Peyer's patch (tissue), 4 donors: ENCODE measurements at places on chromosomes 13 and 19.

- no peak for DNase-seq
Measured at GRCh38 chr19:23991170-23991569, 76.5 kb downstream of the ZNF726 start.

- no peak for DNase-seq
Measured at GRCh38 chr19:17004386-17004785, 22.2 kb downstream of the CPAMD8 start.

- DNase-seq, result peak; percentile 78
Measured at GRCh38 chr13:114047358-114047881, 73.5 kb upstream of the C13orf46 start.

- DNase-seq, result no peak
Measured at GRCh38 chr19:13942023-13942684, 3.9 kb upstream of the PODNL1 start.

GRCh38 chr19:14411938-14412245 lies 7.2 kb downstream of the DDX39A start:
- no peak for DNase-seq

- DNase-seq, result no peak
Measured at GRCh38 chr13:100707818-100708740, 33.5 kb upstream of the TMTC4 start.

GRCh38 chr13:35343417-35343816 lies 133.1 kb downstream of the MAB21L1 start:
- DNase-seq, result no peak

- no peak for DNase-seq
Measured at GRCh38 chr19:47377801-47378200, 28.7 kb downstream of the DHX34 start.

- no peak for DNase-seq
Measured at GRCh38 chr19:36963280-36963679, 47.1 kb downstream of the ZNF568 start.

- no peak for DNase-seq
Measured at GRCh38 chr19:5953030-5953589, 24.8 kb downstream of the RANBP3 start.

- no peak for DNase-seq
Measured at GRCh38 chr13:99258946-99259345, 767 bp upstream of the GPR18 start.

DNA sequence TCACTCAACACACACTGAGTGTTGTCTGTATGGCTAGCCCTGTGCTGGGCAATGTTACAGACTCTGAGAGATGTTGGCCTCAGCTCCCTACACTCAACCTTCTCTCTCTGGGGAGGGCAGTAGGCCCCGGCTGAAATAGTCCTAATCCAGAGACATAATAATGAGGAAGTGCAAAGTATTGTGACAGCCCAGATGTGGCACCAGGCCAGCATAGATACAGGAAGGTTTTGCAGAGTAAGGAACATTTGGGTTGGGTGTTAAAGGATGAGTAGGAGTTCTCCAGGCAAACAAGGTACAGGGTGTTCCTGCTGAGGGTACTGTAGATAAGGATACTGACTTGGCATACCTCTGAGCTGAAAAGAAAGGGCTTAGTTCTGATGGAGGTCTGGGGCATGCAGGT lies 2.4 kb downstream of the LIN7B start:
- DNase-seq, result peak; percentile 62

DNA sequence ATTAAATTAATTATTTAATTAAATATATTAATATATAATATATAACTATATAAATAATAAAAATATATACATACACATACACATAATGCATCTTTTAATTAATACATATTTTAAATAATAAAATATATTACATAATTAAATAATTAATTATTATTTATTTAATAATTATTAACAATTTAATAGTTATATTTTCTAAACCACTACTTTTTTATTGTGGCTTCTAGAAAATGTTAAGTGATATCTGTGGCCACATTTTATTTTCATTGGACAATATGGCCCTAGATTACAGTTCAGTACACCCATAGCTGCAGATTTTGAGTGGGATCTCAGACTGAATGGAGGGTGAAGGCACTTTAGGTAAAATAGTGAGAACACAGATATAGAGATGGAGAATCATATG lies 335.7 kb downstream of the NALCN start:
- no peak for DNase-seq

GRCh38 chr19:58385313-58385890 lies 1.7 kb upstream of the RPS5 start:
- DNase-seq, result no peak

DNA sequence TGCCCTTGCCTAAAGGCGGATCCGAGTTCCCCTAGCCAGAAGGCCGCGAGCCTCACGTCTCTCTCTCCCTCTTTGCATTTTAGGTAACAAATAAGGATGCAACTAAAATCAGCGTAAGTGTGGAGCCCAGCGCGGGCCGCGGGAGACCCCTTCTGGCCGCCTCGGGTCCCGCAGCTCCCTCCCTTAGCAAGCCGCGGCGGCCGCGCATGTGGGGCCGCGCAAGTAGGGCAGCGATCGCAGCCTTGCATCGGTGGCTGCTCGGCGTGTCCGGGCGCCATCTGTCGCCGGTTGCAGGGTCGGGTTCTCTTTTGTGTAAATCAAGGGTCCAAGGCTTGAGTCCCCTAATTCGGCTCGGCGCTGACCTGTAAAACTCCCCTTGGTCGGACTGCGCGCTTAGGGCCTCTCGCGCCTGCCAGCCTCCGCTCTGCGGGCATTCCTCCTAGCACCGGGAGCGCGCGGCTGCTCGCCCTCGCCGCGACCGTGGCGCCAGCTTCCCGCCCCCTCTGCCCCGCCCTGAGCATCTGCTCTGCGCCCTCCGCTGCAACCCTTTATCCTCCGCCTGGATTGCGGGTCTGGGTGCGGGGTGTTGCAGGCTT lies 2.7 kb downstream of the VSTM2B start:
- no peak for DNase-seq

GRCh38 chr19:2548966-2549365 lies 73.0 kb downstream of the GADD45B start:
- no peak for DNase-seq

- no peak for DNase-seq
Measured at GRCh38 chr13:100528353-100528752, 60.2 kb downstream of the GGACT start.

DNA sequence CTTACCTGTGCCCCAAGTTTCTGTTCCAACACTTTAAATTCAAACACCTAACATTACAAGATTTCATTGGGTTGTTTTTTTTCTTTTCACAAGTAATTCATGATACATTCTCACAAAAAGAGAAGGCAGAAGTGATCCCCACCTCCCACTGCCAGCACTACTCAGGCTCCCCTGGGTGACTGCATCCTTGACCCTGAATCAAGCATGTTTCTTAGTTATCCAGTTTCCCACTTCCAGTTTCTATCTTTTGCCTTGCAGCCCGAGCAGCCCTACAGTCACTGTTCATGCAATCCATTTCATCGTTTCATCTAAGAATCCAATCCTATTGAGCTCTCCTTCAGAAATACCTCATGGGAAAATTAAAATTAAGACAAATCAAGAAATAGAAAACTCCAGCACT lies 61.4 kb downstream of the RNASEH2B start:
- no peak for DNase-seq

GRCh38 chr13:53126841-53127245 lies 98.2 kb downstream of the OLFM4 start:
- no peak for DNase-seq

GRCh38 chr19:19103167-19103566 lies 35.1 kb downstream of the TMEM161A start:
- DNase-seq, result no peak

DNA sequence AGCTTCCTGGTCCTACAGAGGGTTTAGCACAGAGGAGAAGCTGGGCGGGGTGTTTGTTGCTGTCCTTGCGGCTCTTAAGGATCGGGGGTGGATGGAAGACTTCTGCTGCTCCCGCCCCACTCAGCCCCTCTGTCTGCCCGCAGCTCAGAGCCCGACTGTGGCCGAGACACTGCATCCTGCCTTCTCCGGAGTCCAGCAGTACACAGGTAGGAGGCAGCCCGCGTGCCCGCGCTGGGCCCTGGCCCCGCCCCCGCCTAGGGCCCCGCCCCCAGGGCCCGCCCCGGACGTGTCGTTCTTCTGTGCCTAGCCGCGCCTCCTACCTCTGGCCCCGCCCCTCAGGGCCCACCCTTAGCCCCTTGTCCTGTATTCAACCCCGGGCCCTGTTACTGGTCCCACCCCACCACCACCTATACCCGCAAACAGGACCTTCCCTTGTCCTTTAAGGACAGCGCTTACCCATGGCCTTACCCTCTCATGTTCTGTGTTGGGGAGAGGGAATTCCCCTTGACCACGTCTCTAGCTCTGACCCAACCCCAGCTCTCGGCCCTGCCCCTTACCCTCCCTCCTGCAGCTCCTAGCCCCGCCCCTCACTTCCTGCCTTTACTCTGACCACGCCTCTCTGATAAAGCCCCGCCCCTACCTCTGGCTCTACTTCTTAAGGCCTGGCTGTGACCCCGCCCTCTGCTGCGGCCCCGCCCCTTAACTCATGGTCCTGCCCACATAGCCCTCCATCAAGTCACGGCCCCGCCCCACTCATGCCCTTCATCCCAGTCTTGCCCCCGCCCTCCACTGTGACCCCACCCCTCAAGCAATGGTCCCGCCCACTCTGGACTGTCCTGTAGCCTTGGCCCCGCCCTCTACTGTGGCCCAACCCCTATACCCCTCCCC lies 60.5 kb downstream of the CELF5 start:
- peak; percentile 33 for DNase-seq

- no peak for DNase-seq
Measured at GRCh38 chr19:10884274-10884673, 12.9 kb downstream of the CARM1 start.

DNA sequence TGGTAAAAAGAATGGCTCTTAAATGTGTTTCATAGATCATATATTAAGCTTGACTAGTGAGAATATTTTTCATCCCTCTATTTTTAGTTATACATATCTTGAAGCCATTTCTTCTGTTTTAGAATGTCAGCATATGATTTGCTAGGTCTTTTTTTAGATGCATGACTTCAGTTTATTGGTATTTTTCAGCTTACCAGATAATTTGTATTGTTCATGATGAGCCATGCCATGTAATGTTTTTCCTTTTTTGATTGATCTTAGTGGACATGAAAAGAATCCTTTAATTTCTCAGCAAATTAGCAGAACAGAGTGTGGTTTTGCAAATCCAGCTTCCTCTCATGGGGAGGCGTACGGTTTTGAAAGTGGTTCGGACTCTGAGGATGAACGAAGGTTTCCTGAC lies 168.5 kb downstream of the LMO7 start:
- DNase-seq, result no peak

- DNase-seq, result peak; percentile 59
Measured at GRCh38 chr19:4524808-4525562, 6.7 kb upstream of the PLIN4 start.

DNA sequence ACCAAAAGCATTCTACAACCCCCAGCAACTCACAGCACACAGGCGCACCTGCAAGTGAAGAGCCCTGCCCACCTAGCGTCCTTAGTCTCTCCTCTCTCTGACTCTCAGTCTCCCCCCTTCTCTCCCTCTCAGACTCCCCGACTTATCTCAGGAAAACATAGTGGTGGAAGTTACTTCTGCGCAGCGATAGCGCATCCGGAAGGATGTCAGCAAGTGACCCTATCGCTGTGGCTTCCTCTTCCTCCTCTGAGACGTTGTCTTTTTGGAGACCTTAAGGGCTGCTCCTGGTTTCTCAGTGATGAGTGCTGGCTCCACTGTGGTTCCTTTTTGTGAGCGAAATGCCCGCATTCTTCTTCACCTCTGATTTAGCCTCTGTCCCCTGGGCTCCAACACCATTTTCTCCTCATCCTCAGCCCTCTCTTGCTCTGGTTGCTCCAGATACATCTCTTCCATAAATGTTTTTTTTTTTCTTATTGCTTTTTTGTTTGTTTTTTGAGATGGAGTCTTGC lies 1.4 kb upstream of the YIF1B start:
- peak; percentile 59 for DNase-seq

GRCh38 chr13:75587679-75588078 lies 38.1 kb downstream of the UCHL3 start:
- DNase-seq, result no peak

GRCh38 chr13:84567848-84568247 lies 685.6 kb upstream of the SLITRK1 start:
- DNase-seq, result no peak

- no peak for DNase-seq
Measured at GRCh38 chr19:41610789-41611188, 16.1 kb downstream of the CEACAM4 start.

- DNase-seq, result no peak
Measured at GRCh38 chr13:102869948-102870676, 24.3 kb downstream of the ERCC5 start.

DNA sequence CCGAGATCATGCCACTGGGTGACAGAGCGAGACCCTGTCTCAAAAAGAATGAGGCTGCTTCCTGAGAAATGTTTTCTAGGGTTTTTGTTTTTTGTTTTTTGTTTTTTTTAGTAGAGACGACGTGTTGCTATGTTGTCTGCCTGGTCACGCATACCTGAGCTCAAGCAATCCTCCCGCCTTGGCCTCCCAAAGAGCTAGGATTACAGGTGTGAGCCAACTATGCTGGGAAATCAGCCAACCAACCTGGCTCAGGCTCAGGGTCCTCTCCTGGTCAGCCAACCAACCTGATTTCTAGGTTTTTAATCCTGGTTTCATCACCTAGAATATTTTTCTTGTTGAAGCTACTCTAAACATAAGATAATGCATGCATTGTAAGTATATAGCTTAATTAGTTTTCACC lies 7.8 kb downstream of the DHX34 start:
- DNase-seq, result no peak

- DNase-seq, result no peak
Measured at GRCh38 chr13:100789968-100790367, 115.4 kb upstream of the TMTC4 start.

DNA sequence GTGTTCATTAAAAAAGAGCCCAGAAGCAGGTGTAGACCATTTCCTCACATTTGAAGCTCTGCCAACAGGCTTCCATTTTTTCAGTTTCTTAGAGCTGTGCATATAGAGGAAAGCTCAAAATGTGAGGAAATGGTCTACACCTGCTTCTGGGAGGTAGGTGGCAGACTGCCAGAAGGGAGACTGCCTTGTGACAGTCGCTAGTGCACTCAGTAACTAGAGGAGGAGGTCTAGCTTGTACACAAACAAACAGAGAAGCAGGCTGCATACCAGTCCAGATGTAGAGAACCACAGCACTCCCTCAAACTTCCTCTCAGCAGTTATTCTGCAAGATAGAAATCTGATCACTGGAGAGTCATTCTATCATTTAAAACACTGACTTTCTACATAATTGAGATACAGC lies 800.2 kb downstream of the EFNB2 start:
- DNase-seq, result no peak

GRCh38 chr19:21046489-21046888 lies 26.0 kb downstream of the ZNF430 start:
- DNase-seq, result no peak

- no peak for DNase-seq
Measured at GRCh38 chr13:25707726-25708125, 336.0 kb downstream of the ATP8A2 start.

GRCh38 chr19:31223740-31224534 lies 125.3 kb downstream of the TSHZ3 start:
- DNase-seq, result no peak

- DNase-seq, result no peak
Measured at GRCh38 chr13:37026771-37027170, 26.2 kb downstream of the EXOSC8 start.
